ENCODE measurements at places on chromosomes 11 and 22.

- DNase-seq, result peak; percentile 23
Observed at GRCh38 chr11:96228473-96228891, 114.5 kb downstream of the MAML2 start.

GRCh38 chr11:26023057-26023456, 308.9 kb upstream of the ANO3 start:
- no peak for DNase-seq

DNA sequence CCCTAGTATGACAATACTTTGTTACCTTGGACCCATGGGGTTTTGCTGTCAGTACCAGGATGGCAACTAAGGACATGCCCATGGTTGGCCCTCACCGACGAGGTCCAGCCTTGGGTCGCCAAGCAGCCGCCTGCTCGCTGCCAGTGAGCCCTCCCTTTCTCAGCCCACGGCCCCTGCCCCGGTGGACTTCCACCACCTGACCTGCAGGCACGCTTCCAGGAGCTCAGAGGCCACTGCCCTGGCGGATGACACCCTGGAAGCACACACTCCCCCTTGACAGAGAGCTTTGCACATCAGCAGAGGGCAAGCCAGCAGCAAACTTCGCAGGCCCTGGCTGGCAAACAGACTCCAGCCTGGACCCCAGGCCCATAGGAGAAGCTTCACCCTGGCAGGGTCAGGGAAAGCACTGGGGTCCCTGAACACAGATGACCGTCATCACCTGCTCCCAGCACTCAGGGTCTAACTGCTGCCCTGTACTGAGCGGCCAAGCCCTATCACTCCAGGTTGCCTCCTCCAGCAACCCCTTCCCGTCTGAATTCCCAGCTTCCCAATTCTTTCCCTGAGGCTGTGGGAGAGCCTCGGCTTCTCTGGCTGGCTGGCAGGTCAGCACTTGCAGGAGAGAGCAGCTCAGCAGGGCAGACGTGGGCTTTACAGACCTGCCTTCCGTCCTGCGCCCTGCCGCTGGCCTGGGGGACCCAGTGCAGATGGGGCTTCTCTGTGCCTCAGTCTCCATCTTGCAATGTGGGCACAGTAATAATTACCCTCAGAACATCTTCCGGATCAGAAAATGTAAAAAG, 2.7 kb upstream of the PPARA start:
- DNase-seq, result no peak

DNA sequence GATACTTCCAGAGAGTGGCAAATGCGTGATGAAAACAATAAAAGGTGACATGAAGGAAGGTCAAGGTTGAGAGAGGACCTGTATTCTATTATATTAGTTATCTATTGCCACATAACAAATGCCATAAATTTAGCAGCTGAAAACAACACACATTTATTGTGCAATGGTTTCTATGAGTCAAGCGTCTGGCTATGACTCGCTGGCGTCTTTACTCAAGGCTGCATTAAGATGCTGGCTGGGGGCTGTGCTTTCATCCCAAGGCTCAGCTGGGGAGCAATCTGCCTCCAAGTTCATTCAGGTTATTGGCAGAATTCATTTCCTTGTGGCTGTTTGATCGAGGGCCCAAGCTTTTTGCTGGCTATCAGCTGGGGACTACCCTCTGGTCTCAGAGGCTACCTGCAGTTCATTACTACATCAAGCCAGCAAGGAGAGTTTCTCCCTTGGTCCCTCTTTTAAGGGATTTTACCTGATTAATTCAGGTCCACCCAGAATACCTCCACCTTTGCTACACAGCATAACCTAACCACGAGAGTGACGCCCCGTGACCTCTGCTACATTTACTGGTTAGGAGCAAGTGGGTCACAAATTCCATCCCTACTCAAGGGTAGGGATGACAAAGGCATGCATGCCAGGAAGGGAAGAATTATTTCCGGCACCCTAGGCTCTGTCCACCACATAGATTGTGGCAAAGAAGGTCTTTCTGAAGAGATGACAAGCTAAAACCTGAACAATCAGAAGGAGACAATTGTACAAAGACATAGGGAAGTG, 549.1 kb downstream of the MN1 start:
- no peak for DNase-seq

DNA sequence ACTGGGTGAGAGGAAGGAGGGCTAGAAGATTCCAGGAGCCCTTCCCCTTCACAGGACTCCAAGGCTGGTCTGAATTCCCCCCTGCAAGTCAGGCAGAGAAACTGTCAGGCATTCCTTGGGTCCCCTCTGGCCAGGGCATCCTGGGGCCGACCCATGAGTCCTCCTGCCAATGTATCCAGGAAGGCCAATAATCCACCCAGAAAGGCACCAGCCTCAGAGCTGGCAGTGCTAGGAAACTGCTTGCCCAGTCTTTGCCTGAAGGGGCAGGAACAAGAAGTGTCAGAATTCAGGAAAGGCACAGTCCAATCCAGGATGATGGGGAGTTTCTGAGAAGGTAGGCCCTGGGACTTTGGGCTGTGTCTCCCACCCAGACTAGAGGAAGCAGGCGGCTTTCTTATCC, 41.0 kb downstream of the BUD13 start:
- no peak for DNase-seq

DNA sequence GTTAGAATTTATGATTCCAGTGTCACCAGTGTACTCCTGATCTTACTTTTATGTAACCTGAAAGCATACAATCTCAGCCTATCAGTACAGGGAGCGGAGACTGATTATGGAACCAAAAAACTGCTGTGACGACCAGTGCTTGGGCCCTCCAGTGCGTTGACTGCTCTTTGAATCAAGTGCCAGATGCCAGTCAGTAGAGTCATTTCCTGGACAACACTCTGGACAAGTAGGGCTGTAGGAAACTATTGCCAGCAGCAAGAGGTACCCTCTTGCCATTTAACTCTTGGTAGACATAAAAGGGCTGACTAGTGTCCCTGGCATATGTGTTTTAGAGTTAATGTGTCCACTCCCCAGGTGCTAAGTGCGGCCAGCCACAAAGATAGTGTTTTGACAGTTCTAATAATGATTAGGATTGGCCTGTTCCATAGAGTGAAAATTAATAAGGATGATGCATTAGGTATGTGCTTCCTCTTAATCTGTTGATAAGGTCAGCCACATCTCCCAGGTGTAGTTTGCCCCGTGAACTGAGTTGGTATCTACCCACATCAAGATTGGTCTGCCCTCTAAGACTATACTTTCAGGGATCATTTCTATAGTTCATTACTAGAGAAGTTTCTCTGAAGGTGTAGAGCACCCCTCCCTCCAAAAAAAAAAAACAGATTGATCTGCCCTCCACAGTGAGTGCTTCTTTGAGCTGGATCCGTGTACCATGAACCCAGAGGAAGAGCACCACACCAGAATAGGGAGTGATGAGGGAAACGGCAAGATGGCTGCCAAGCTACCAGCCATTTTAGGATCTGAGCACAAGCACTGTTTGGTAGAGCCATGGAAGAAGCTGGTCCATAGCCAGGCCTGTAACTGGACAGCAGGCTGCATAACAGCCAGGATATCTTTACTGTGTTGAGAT, 20.7 kb upstream of the AIFM3 start:
- DNase-seq, result no peak

DNA sequence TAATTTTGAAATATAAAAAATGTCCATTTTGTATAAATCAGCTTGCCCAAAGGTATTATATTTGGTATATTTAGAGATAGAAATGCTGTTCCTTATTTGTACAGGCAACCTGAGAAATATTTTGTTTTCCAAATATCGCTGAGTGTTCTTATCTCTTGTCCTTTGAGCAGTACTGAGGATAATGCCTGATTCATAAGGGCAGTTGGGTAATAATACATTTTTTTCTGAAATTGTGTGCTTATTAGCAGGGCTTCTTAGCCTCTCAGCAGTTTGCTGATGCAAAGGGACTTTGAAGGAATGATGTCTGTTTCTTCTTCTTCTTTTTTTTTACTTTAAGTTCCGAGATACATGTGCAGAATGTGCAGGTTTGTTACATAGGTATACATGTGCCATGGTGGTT, 69.1 kb downstream of the LDLRAD3 start:
- no peak for DNase-seq

GRCh38 chr22:19984201-19984753, 32.3 kb downstream of the ARVCF start:
- DNase-seq, result no peak

DNA sequence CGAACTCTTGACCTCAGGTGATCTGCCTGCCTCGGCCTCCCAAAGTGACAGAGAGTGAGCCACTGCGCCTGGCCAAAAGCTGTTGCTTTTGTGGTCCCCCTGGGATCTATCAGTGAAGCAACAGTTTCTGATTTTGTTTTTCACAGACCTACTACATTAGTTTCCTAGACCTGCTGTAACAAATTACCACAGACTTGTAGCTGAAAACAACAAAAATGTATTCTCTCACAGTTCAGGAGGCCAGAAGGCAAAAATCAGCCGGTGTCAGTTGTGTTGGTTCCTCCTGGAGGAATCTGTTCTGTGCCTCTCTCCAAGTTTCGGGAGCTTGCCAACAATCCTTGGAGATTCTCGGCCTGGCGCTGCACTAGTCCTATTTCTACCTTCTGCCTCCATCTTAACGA, 8.5 kb upstream of the SLC35C1 start:
- no peak for DNase-seq

DNA sequence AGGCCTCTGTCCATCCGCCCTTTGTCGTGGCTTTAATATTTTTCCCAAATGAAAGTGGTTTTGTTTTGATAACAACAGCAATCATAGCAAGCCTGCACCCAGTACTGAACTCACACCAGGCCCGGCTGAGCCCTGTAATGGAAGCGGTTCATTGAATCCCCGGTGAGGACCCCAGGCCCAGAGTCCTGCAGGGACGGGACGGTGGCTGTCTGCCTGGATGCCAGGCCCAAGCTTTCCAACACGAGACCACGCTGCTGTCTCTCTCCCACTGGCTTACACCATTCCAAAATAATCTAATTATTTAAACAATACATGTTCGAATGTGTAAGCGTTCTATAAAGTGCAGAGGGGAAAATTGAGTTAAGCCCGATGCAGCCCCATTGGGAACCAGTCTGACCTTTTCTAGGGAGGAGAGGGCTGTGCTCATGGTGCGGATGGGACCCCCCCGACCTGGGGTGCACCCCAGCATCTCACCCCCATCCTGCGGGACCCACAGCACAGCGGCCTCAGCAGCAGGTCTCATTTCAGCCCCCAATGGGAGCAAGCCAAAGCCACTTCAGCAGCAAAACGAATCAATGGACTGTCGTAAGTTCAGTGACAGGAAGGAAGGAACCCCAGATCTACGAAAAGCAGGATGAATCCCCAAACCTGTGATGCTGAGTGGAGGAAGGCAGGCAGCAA, 1046.9 kb downstream of the BRD1 start:
- DNase-seq, result no peak

GRCh38 chr11:59283825-59284772, 71.4 kb upstream of the MPEG1 start:
- DNase-seq, result peak; percentile 68

GRCh38 chr11:75827562-75827961, 12.6 kb downstream of the UVRAG start:
- no peak for DNase-seq

- no peak for DNase-seq
Observed at GRCh38 chr22:42794551-42795510, 62.2 kb downstream of the ARFGAP3 start.

- peak; percentile 6 for DNase-seq
Observed at GRCh38 chr11:114317787-114318137, 21.6 kb downstream of the NNMT start.

DNA sequence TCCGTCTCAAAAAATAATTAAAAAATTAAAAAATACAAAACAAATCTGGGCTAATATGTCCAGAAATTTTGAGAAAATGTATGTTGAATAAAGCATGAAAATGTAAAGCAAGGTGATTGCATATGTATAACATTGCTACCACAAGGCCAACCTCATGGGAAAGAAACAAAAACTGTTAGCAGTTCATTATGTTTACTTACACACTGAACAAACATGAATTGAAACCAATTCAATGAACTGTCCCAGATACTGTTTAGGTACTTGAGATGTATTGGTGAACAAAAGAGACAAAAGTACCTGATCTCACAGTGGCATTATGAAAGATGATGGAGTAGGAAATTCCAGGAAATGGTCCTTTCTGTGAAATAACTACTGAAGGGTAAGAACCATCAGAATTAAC, 43.8 kb upstream of the IGLL5 start:
- DNase-seq, result no peak

DNA sequence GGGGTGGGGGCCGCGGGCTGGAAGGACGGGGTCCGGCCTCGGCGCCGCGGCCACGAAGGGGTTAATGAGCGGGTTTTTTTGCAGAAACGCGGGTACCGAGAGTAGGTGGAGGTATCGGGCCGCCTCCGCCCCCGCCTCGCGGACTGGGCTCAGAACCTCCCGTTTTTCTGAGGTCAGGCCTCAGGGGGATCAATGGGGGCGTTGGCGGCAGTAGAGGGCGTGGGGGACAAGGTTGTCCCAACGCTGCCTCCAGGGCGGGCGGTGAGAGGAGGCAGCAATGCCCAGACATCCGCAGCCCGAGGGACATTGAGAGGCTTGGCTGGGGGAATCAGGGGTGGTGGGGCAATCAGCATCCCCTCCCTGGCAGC, 34.8 kb upstream of the PRODH start:
- no peak for DNase-seq

GRCh38 chr11:32704261-32704660, 90.2 kb downstream of the CCDC73 start:
- no peak for DNase-seq

DNA sequence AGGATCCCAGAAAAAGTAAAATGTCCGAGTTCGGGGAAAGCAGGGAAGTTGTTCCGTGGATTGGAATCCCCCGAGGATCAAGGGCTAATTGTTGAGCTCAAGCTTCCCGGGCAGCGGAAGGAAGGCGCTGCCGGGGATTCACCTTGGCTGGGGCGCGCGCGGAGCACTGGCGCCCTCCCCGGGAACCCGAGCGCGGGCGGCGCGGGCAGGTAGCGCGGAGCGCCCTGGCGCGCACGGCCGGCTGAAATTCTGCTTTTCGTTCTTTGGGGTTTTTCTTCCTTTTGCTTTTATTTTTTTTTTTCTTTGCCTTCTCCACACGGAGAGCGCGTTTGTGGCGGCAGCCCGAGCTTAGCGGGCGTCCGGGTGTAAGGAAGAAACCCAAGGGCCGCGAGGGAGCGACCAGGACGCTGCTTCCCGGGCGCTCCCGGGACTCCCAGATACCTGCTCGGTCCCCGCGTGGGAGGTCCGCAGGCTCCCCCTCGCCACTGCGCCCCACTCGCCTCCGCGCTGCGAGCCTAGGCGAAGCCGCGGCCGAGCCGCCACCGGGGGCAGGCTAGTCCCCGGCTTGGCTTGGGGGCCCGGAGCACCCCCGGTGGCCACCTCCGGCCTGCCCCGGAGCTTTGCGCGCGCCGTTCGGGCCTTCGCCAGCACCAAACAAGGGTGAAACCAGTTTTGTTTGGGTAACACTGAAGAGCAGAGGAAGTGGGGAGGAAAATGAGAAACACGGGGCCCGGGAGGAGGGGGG, 4.8 kb upstream of the IGF2 start:
- DNase-seq, result no peak

DNA sequence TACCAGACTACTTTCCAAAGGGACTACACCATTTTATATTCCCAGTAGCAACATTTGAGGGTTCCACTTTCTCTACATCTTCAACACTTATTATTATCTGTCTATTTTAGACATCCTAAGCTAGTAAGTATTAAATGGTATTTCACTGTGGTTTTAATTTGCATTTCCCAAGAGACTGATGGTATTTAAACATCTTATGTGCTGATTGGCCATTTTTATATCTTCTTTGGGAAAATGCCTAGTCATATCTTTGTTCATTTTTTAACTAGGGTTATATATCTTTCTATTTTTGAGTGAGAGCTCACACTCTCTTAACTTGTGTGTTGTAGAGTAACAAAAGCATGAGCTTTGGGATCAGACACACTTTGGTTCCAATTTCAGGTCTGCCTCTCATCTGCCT, 73.7 kb downstream of the PRCP start:
- DNase-seq, result no peak

- DNase-seq, result no peak
Observed at GRCh38 chr22:18070556-18071306, 7.1 kb upstream of the PEX26 start.

Data from pons (tissue), 1 donor.